ENCODE measurements at places on chromosomes 12 and 14.

DNA sequence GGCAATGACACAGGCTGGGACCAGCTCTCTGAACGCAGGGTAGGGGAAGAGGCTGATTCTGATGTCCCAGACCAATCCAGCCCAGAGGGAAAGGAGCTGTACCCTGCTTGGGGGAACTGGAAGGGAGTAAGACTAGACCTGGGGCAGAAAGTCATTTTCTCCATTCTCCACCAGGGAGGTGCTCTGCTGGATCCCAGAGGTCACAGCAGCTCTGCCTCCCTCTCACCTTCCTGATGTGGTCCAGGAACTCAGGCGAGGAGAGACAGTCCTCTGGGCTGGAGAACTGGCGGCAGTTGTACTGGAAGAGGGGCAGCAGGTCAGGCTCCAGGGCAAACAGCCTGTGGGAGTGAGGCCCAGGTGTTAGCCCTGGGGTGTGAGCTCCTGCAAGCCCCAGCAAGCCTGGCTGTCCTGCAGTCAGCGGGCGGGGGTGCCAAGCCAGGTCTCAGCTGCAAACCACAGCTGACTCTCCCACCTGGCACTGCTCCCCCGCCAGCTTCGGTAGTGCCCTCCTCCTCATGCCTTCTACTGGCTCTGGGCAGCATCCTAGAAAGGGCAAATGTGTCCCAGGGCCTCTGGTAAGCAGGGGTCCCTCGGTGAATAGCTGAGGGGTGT is 1.9 kb downstream of the NGB start:
- DNase-seq = no peak

DNA sequence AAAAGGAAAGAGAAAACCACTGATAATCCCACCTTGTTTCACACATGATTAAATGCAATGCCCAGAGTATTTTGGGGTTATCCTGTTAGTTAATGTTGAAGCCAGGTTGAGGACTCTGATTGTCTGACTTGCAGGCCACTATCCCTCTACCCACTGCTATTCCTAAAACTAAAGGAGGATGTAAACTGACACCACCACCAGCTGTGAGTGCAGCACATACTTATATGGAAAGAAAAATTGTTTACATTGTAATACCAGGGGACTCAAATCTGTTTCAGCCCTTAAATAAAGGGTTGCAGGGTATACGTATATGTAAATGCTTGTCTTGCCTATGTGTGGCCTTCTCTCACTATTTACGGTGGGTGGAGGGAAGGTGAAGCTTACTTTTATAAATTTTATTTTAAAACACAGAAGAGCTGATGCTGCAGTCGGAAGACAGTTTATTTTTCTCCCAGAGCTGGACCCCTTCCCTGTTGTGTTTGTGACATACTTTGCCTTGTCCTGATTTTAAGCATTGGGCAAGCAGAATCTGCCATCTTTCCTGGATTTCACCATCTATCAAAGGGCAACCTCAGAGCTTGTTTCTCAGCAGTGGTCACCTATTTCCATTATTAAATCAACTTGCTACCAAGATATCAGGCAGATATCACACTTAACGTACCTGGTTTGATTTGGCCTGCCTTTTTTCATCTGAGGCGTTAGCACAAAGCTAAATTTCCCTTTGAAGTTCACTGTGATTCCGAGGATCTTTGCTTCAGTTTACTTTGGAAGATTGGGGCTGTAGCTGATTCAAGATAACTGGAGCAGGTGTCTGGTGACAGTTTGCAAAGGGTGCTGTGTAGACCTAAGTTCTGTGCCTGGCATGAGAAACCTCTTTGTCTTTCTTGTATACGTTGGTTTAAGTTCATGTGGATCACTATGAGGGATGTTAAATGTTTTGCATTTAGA is 25.2 kb downstream of the DAAM1 start:
- peak; percentile 41 for DNase-seq

GRCh38 chr12:56803750-56804149 is 40.6 kb downstream of the HSD17B6 start:
- no peak for DNase-seq

DNA sequence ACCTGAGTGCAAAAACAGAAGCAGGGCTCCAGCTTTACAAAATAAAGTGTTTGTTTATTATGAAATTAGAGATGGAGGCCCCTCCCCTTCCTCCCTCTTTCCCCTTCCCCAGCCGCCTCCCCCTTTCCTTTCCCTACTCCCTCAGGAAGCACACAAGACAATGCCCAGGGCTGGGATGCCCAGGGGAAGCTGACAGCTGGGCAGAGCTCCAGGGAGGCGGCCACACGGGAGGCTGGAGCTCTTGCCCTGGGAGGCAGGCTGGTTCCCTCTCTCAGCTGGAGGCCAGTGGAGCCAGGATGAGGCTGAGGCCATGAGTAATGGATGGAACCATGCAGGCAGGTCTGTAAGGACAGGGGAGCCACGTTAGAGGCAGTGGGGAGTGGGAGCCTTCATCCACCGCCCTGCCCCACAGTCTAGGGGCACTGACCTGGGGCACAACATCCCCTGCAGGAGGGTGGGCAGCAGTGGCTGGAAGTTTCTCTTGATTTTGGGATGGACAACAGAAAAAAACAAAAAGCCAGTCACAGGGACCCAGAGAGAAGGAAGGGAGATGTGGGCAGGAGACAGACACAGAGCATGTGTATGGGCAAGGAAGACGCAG is 5.1 kb downstream of the PSMB11 start:
- DNase-seq = no peak

GRCh38 chr14:99899578-99900178 is 106.5 kb downstream of the EML1 start:
- peak; percentile 12 for DNase-seq

DNA sequence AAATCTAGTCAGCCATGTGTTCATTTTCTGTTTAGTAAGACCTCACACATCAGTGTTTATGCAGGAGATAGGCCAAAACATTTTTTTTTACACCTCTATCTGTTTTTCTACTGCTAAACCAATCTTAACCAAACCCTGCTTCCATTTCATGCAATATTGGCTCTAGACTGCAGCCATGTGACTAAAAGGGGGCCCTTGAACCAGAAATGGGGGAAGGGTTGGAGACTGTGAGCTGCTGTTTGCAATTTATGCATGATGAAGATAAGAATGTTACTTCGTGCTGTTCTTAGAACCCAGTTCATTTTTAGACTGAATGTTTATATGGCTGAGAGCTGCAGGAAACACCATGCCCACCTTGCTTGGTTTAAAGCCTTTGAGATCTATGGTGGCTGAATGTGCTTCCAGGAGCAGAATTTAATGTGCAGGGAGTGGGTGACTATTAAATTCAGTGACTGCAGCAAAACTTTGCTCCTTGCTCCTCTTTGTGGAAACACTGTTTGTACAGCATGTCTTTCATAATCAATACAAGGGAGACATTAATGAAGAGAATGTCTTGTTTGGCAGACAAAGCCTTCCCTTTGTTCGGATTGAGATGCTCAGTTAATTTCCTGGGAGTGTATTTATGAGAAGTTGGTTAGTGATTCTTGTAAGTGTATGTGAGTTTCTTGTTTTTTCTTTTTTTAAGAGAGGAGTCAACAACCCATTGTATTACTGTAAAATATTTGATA is 53.6 kb downstream of the CHST11 start:
- DNase-seq = no peak
